ENCODE measurements at places on chromosomes 1 and 21.

GRCh38 chr1:32393832-32394140 lies 455 bp downstream of the BSDC1 start:
- no peak for DNase-seq

GRCh38 chr1:213251972-213252371 lies 200.9 kb downstream of the RPS6KC1 start:
- DNase-seq: no peak

GRCh38 chr21:14072761-14073535 lies 137.8 kb downstream of the LIPI start:
- no peak for DNase-seq

- peak; percentile 41 for DNase-seq
Observed at GRCh38 chr1:190904091-190904695, 426.5 kb upstream of the BRINP3 start.

GRCh38 chr1:239861985-239862384 lies 229.7 kb upstream of the FMN2 start:
- no peak for DNase-seq

DNA sequence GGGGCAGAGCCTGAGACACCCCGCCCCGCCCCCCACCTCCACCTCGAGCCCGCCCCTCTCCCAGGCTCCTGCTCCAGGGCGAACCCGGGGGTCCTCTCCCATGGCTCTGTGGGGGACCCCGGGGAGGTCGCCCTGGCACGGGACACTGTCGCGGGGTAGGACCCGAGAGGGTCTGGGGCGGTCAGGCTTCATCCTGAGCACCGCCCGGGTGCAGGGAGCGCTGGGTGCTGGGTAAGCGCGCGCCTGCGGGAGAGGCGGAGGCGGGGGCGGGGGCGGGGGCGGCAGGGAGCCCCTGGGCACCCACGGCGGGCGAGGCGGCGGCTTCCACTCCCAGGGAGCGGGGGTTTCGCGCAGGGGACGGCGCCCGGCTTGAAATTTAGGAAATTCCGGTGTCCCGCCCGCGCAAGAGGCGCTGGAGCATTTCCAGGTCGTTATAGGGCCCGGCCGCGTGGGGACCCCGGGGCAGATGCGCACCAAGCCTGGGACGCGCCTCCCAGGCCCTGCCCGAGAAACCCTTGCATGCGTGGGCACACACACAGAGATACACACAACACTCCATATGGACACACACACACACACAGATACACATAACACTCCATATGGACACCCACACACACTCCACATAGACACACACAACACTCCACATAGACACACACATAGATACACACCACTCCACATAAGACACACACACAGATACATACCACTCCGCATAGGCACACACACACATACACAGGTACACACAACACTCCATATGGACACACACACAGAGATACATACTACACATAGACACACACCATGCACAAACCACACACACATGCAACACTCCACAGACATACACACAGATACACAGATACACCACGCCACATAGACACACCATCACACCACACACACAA lies 48.7 kb upstream of the SLC19A1 start:
- no peak for DNase-seq

DNA sequence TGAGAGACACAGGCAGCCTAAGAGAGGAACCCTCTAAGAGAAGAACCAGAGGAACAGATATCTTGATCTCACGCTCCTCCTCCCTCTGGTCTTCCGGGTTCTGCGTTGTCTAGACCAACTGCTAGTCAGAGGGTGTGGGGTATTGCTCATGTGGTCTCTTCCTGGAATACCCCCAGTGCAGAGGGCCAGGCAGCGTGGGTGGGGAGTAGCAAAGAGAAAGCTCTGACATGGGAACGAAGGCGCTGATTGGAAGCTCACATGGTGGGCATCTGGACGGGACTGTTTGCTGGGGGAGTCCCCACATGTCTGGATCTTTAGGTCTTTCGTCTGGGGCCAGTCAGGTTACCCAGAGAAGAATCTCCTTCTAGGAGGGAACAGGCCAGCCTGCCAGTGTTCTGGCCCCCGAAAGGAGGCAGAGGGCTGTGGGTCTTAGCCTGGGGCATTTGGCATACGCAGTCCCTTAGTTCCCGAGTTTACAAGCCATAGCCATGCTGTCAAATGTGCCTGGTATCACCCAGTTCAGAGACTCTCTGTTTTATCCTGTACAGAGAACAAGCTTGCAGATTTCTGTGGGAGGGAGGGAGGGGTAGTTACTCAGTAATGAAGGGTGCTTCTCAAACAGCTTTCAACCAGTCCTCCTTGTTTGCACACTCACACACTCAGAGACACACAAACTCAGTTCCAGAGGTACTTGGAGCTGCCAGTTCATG lies 18.3 kb upstream of the IL6R start:
- no peak for DNase-seq

GRCh38 chr1:118649369-118650106 lies 338.6 kb downstream of the TBX15 start:
- DNase-seq: no peak

GRCh38 chr1:23910553-23911246 lies 2.5 kb downstream of the CNR2 start:
- DNase-seq: no peak

DNA sequence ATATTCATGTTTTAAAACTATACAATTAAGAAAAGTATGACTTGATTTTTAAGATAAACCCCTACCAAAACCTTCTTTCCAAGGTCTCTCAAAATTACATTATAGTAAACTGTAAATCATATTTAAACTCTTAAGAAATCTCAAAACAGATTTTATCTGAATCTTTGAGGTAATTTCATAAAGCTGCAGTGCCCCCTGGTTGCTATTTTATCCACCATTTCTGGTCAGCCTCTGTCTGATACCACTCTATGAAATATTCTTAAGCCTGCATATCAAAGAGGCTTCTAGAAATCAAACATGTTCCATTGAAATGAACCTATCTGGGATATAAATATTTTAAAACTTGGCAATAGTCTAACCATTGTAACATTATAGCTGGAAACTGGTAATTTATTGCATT lies 317.3 kb downstream of the COL11A1 start:
- DNase-seq: no peak

DNA sequence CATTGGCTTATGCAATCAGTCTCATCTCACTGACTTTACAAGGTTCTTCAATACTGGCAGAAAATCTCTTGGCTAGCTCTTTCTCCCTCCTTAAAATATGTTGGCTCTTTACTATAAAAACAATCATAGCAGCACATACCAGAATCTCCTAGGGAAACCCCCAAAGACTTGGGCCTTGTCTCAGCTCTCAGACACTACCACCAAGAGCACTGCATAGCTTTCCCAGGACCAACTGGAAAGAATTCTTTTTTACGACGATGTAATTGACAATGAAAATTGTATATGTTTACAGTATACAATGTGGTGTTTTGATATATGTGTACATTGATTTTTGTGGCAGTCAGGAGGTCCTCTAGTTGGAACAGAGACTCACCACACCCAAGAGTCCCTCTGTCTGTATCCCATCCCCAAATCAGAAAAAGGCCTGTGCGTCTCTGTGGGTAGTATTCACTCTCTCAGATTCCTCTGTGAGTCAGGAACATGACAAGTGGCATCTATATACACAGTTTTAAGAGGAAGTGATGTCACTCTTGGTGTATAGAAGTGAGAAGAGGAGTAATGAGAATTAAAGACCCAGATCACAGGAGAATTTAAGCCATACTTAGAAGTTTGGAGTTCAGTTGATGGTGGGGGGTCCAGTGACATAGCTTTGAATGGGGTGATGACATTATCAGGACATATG lies 21.1 kb downstream of the SMAP2 start:
- DNase-seq: no peak

GRCh38 chr1:185311589-185312225 lies 5.3 kb downstream of the IVNS1ABP start:
- no peak for DNase-seq

GRCh38 chr1:92356956-92357355 lies 58.1 kb downstream of the RPAP2 start:
- DNase-seq: peak; percentile 37

DNA sequence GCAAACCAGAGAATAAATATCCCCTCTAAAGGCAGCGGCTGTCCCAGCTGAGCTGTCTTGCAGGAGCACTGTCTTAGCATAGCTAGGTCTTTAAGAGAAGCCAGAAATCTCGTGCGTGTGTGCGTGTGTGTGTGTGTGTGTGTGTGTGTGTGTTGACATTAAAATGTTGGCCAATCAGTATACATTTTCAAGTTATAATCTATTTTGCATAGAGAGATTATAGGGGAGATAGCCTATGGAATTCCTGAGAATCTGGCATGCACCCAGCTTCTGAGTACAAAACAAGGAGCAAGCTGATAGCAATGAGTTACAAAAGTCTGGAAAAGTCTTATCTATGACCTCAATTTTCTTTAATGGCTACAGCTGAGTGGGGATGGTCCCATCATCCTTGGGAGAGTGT lies 17.7 kb downstream of the METTL13 start:
- no peak for DNase-seq

DNA sequence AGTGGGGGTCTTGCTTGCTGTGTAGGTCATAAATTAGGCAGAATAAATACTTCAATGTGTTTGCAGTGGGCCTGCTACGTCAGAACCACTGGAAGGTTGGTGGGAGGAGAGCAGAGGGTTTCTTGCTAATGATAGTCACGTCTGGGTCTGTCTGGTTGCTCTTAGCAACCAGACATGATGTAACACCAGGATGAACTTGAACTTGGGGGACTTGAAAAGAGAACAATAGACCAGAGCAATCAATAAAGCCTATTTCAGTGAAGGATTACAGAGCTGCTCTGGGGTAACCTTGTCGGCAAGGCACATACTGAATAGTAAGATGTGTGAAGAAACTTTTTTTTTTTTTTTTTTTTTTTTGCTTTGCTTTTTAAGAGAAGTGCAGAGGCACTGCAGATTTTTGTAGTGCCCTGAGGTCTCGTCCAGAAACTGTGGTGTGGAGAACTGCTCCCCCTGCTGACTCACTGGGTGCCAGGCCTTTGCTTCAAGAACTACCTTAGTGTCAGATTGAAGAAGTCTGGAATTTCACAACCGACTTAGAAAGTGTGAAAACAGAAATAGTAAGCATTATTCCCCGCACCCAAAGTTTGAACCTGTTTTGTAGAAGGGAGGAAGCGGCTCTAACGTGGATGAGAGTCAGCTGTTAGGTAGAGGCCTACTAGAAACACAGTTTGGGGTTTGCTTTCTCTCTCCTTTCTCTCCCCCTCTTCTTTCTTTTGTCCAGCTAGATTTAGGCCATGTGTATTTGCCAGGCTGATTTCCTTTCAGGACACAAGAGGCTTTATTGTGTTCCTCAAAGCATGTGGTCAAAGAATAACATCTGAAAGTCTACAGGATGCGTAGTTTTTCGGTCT lies 271.6 kb downstream of the TM2D1 start:
- peak; percentile 92 for DNase-seq

DNA sequence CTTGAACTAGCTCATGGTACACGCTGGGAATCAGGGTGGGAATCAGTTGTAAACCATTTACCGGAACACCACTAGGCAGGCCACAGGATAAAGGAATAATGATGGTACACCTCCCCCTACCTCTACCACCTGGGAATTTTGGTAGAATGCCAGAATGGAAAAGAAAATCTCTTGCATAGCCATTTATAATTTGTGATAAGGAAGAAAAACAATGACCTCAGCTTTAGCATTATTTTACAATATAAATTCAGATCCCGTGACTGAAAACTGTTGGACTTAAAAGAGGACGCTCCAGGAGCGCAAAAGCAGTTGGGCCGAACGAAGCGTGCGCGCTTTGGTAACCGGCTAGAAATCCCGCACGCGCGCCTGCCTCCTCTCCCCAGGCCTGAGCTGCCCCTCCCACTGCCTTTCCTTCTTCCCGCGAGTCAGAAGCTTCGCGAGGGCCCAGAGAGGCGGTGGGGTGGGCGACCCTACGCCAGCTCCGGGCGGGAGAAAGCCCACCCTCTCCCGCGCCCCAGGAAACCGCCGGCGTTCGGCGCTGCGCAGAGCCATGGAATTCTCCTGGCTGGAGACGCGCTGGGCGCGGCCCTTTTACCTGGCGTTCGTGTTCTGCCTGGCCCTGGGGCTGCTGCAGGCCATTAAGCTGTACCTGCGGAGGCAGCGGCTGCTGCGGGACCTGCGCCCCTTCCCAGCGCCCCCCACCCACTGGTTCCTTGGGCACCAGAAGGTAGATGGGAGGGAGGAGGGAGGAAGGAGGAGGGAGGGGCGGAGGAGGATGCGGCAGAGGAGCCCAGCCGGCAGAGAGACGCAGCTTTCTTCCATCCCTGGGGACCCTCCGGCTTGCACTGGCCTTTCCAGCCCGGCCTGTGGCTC lies at the start of gene CYP4X1:
TSS of gene CYP4X1 (plus strand) at position 402 of the 873 bp plus-strand sequence. CDS start at position 551, 149 bp downstream.
- no peak for DNase-seq

- no peak for DNase-seq
Observed at GRCh38 chr1:43229826-43230780, 39.7 kb upstream of the TMEM125 start.

DNA sequence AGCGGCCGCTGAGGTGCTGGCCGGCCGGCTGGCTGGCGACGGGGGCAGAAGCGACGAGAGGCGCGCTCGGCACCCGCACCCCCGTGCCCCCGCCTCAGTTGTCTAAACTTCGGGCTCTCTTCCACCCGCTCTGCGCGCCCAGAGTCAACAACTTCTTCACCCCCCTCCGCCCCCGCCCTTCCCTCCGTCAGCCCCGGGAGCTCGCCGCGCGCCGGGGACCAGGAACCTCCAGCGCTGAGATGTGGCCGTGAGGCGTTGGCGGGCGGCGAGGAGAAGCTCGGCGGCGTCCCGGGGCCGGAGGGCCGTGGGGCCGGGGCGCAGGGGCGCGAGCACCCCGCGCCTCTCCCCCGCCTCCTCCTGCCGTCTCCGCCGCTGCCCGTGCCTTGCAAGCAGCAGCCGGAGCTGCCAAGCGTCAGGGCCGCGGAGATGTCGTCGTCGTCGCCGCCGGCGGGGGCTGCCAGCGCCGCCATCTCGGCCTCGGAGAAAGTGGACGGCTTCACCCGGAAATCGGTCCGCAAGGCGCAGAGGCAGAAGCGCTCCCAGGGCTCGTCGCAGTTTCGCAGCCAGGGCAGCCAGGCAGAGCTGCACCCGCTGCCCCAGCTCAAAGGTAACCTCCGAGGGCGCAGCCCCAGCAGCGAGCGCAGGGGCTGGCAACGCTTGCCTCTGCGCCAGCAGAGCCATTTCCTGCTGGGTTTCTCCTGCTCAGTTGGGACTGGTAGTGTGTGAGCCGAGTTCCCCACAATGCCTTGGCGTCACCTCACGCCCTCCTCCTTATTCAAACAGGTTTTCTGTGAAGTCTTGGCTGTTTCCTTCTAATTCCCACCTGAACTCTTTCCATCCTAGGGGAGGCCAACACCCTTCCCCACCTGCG lies 710 bp downstream of the PPP2R5A start:
- DNase-seq: no peak
